ENCODE measurements at places on chromosomes 6 and 20. TPM values are rescaled to one million over a fixed set of nuclear protein-coding genes. Genes with fewer than 3 reads are reported as not detected.

DNA sequence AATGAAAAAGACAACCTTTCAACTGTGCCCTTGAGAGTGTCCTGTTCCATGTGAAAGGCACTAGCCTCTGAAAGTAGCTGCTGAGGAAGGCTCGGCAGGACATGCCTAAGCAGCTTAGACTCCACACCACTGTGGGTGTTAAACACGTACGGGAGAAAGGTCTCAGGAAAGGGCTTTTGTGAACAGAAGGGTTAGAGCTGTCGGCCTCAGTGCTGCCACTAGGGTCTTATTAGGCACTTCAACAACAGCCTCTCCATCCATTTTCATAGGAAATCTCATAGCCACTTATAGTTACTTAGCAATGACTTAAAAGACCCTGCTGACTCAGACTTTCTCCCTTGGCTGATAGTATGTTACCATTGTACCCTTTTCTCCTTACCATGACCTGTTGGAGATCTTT lies 662.8 kb downstream of the TBC1D32 start:
- H3K27ac ChIP-seq = no peak overlapping the region
- H3K27me3 ChIP-seq = no peaks in the 10 kb centered on the region
- no peaks in the 10 kb centered on the region for H3K4me1 ChIP-seq
- no peaks in the 10 kb centered on the region for H3K36me3 ChIP-seq

- no peak overlapping the region for H3K27ac ChIP-seq
- no peak overlapping the region for H3K4me3 ChIP-seq
- no peak for DNase-seq
- H3K27me3 ChIP-seq = no peaks in the 10 kb centered on the region
- no peaks in the 10 kb centered on the region for H3K36me3 ChIP-seq
- no peaks in the 10 kb centered on the region for H3K4me1 ChIP-seq
These were observed 72.0 kb downstream of the DACT2 start for GRCh38 chr6:168247443-168248147.

DNA sequence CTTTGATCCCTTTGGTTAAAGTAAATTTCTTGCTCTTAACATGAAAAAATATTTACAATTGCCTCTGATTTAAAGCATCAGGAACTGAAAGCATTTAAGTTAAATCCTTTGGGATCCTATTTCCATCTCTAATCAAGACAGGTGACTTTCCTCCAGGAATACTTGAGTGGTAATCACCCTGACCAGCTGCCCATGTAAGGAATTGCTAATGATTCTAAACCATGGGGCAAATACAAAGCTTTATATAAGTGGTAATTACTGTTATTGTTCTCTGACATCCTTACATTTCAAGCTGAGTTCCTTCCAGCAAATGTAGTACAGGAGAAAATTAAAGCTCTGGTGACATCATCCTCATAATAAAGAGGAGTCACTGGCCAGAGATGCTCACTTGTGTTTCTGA lies 100.6 kb downstream of the CRYBG1 start:
- H3K4me1 ChIP-seq = no peaks in the 10 kb centered on the region
- no peak for DNase-seq
- no peak overlapping the region for H3K4me3 ChIP-seq
- H3K36me3 ChIP-seq = no peaks in the 10 kb centered on the region
- peaks cover 16% of the 10 kb centered on the region for H3K27me3 ChIP-seq

DNA sequence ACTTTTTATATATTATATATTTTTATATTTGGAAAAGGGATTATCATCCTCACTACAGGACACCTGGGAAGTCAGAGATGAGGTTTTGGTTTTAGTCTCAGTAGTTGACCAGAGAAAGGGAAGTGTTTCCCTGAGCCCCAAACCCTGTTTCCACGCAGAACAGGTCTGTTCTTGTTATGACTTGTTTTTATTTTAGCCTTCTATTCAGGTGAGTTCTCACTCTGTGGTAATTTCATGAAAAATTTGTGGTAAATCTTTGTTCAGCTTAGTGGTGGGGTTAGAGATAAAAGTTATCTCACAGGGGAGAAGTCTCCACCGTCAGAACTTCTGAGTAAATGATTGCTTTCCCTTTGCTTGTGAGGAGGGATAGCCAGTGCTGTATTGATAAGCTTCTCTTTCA lies 224.9 kb downstream of the FARS2 start:
- H3K4me3 ChIP-seq = no peak overlapping the region
- DNase-seq = no peak
- peaks cover 11% of the 10 kb centered on the region for H3K4me1 ChIP-seq

DNMT3B gene
- total RNA-seq = 10.0 TPM

- no peaks in the 10 kb centered on the region for H3K27me3 ChIP-seq
- DNase-seq = no peak
- no peaks in the 10 kb centered on the region for H3K36me3 ChIP-seq
- H3K4me1 ChIP-seq = no peaks in the 10 kb centered on the region
- H3K27ac ChIP-seq = no peak overlapping the region
- no peak overlapping the region for H3K4me3 ChIP-seq
These were observed 747.0 kb downstream of the PTPRT start for GRCh38 chr20:42442716-42443115.

GRCh38 chr20:58482416-58482815 lies 32.8 kb downstream of the APCDD1L start:
- no peak for DNase-seq
- peaks cover 4% of the 10 kb centered on the region for H3K4me1 ChIP-seq
- peaks cover 14% of the 10 kb centered on the region for H3K27me3 ChIP-seq
- H3K27ac ChIP-seq = no peak overlapping the region
- H3K4me3 ChIP-seq = no peak overlapping the region

GPSM3 gene
- total RNA-seq = 216 TPM

GRCh38 chr6:142773324-142773723 lies 171.7 kb downstream of the HIVEP2 start:
- no peak overlapping the region for H3K27ac ChIP-seq
- H3K4me1 ChIP-seq = peaks cover 13% of the 10 kb centered on the region
- H3K27me3 ChIP-seq = no peaks in the 10 kb centered on the region
- no peak overlapping the region for H3K4me3 ChIP-seq
- DNase-seq = no peak

- H3K36me3 ChIP-seq = no peaks in the 10 kb centered on the region
- no peaks in the 10 kb centered on the region for H3K4me1 ChIP-seq
- no peaks in the 10 kb centered on the region for H3K27me3 ChIP-seq
- no peak overlapping the region for H3K27ac ChIP-seq
- H3K4me3 ChIP-seq = no peak overlapping the region
- no peak for DNase-seq
These were observed 356.0 kb downstream of the HDGFL1 start for GRCh38 chr6:22925304-22925835.

DNA sequence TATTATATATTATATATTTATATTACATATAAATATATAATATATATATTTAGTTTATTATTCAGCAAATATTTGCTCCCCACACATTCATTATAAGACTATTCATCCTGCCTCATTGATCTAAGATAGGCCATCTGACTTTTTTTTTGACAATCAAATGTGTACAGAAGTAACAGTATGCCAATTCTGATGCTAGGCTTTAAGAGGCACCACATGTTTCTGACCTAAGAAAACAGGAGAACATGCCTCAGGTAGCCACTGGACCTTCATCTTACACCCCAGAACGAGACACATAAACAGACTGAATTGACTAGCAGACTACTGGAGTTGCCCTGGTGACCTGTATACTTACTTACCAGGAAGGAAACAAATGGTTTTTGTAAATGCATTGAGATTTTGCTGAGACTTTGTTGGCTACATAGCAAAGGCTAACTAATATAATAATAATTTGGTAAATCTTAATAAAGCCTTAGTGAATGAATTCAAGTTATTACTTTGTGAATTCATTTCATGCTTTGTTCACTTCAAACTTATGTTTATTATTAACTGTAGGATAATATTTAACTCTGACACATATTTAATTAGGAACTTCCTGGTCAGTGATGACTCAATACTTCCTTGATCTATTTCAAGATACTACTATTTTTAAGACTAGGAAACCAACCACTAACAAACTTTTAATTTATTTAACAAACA lies 13.4 kb upstream of the MYO6 start:
- H3K36me3 ChIP-seq = no peaks in the 10 kb centered on the region
- no peak for DNase-seq
- H3K4me1 ChIP-seq = no peaks in the 10 kb centered on the region
- peaks cover 5% of the 10 kb centered on the region for H3K27me3 ChIP-seq

- DNase-seq = peak; percentile 68
- H3K27ac ChIP-seq = peak overlapping the region; percentile 97
- H3K4me3 ChIP-seq = peak overlapping the region; percentile 49
- H3K4me1 ChIP-seq = peaks cover 73% of the 10 kb centered on the region
- H3K27me3 ChIP-seq = no peaks in the 10 kb centered on the region
These were observed 114.7 kb upstream of the ZNF217 start for GRCh38 chr20:53708129-53708968.

RPRD1B gene
- total RNA-seq = 32.4 TPM

OLIG3 gene
- total RNA-seq = 0.34 TPM

PPP1R16B gene
- total RNA-seq = 65.1 TPM

DNA sequence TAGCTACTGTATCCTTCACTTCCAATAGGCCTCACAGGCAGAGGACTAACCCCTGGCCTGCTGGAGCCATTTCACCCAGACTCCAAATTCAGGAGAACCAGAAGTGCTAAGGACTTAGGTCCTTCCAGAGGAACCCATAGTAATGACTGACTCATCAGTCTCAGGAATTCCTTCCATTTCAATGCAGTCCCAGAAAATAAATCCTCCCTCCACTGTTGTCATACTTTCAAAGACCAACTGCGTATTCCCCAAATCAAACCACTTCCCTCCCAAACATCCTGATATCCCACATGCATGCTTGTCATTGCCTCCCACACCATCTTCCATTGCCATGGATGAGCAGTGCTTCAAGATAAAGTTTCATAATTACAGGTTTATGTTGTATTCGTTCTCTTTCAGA lies 31.8 kb upstream of the NT5E start:
- H3K27ac ChIP-seq = no peak overlapping the region
- H3K4me1 ChIP-seq = peaks cover 12% of the 10 kb centered on the region
- H3K4me3 ChIP-seq = no peak overlapping the region
- DNase-seq = no peak
- peaks cover 2% of the 10 kb centered on the region for H3K27me3 ChIP-seq
- no peaks in the 10 kb centered on the region for H3K36me3 ChIP-seq

DNA sequence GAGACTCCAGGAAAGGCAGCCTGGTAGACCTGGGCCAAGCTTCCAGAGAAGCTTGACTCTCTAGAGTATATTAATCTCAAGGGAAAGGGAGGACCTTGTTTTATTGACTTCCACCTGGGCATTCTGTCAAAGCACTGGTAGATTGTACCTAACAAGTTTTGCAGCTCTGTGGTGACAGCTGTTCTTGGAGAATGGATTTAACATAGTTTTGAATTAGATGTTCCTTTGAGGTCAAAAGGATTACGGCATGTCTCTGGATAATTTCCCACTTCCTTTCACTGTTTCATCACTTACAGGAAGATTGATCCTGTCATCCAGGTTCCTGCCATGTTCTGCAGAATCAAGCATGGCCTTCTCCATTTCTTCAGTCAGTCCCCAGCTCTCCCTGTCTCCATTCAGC lies 246.0 kb downstream of the PHACTR1 start:
- H3K4me3 ChIP-seq = no peak overlapping the region
- no peak overlapping the region for H3K27ac ChIP-seq
- H3K27me3 ChIP-seq = peaks cover 29% of the 10 kb centered on the region
- peaks cover 24% of the 10 kb centered on the region for H3K4me1 ChIP-seq

DNA sequence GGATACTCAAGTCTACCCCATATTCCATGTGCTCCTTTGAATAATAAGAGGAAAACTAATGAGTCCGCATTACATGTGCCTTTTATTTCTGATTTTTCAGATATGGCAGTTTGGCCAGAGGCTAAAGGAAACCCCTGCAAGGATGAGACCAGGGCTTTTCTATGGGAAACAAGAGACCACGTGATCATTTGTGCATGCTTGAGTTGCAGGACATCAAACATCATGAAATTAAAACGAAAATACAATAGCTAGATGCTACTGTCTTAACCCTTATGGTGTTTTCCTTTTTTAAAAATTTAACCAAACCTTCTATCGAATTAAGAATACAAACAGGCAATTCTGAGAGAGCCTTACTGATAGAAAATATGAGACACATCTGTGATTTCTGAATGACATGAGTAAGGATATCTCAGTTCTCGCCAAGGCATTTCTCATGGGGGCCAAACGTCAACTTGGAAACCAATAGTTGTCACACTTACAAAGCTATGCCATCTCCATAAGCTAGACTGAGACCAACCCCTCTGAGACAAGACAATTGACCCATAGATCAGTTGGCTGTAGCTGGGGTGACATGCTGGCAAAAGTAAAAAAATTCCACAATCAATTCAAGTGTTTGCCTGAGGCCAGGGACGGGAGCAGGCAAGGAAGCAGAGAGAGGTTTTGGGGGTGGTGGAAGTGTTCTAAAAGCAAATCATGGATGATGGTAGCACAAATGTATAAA lies 52.8 kb downstream of the RIPOR2 start:
- H3K4me1 ChIP-seq = peaks cover 61% of the 10 kb centered on the region
- no peak for DNase-seq
- peak overlapping the region; percentile 36 for H3K27ac ChIP-seq
- peaks cover 76% of the 10 kb centered on the region for H3K36me3 ChIP-seq
- no peak overlapping the region for H3K4me3 ChIP-seq
- no peaks in the 10 kb centered on the region for H3K27me3 ChIP-seq

DNA sequence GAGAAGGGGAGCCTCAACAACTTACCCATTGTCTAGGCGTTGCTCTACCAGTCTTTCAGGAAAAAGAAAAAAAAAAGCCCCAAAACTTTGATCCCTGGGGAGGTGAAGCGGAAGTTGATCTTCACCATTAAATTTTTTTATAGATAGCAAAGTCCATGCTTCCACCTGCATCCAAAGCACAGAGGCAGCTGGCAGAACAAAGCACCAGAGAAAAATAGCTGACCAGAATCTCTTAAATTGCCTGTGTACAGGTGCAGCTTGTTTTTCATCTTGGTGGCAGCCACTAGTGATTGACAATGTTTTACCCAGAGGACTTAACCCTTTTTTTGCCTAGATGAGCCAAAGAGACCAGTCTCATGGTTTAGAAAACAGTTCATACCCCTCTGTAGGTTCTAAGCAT lies 86.0 kb downstream of the MYB start:
- no peaks in the 10 kb centered on the region for H3K36me3 ChIP-seq
- H3K4me1 ChIP-seq = no peaks in the 10 kb centered on the region
- no peak overlapping the region for H3K27ac ChIP-seq
- H3K27me3 ChIP-seq = no peaks in the 10 kb centered on the region

- no peak overlapping the region for H3K27ac ChIP-seq
- H3K27me3 ChIP-seq = no peaks in the 10 kb centered on the region
- H3K4me1 ChIP-seq = no peaks in the 10 kb centered on the region
- H3K4me3 ChIP-seq = no peak overlapping the region
- no peak for DNase-seq
These were observed 600.4 kb upstream of the JAG1 start for GRCh38 chr20:11274141-11274594.

DNA sequence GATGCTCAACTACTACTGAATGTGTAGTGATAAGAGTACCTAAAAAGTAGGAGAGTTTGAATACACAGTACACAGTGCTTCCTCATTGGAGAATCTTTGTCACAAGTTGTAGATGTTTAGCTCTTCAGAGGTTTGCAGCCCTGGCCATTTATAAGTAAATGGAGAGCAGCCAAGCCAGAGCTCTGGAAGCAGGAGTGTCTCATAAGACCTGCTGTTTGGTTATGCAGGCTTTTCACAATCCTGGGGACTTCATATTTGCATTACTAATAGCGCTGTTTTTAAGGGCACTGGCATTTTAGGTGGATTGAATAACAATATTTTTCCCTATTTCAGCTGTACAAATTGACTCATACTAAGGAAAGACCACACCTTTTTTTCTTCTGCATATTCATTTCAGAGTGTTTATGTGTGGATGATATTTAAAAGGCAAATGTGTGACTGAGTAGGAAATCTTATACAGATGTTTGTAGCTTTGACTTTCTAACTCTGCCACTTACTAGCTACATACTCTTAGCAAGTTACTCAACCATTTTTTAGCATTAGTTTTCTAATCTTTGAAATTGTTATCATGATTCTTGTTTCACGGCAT lies 730.5 kb upstream of the MAP3K7 start:
- H3K36me3 ChIP-seq = no peaks in the 10 kb centered on the region
- H3K27ac ChIP-seq = no peak overlapping the region
- H3K4me1 ChIP-seq = no peaks in the 10 kb centered on the region
- H3K27me3 ChIP-seq = no peaks in the 10 kb centered on the region
